ENCODE measurements at places on chromosomes 13 and 19. TPM values are rescaled to one million over a fixed set of nuclear protein-coding genes. Genes with fewer than 3 reads are reported as not detected.

GRCh38 chr13:41179593-41180250 lies 14.6 kb downstream of the KBTBD7 start:
- no peak for DNase-seq

DNA sequence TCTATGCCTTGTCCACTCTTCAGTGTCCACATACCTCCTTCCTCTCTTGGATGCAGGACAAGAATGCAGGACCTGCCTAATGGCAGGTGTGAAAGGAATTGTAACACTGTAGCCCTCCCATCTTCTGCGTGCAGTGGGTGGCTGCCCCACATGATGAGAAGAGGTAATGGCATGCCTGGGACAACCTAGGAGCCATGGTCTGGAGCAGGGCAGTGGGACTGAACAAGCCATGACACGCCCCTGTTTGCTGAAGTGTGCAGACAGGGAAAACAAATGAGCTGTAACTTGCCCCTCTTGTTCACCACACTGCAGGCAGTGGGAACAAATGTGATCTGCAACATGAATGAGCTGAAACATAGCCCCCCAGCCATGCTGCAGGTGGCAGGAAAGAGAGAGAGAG lies 192.2 kb downstream of the PCDH17 start:
- DNase-seq, result no peak

DNA sequence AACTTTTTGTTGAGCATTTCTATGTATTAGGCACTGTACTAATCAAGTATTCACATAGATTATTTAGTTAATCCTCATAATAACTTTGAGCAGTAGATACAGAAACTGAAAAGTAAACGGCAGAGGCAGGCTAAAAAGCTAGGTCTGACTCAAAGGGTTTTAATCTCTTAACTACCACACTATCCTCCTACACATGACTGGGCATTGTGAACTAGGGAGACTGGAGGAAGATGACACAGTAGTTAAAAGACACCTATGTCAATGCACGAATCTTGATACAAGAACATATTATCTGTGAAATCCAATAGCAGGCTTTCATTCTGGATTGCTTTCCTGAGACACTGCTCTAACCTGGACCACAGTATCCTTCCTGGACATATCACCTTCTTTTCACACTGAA lies 36.3 kb downstream of the MICU2 start:
- DNase-seq, result no peak

DNA sequence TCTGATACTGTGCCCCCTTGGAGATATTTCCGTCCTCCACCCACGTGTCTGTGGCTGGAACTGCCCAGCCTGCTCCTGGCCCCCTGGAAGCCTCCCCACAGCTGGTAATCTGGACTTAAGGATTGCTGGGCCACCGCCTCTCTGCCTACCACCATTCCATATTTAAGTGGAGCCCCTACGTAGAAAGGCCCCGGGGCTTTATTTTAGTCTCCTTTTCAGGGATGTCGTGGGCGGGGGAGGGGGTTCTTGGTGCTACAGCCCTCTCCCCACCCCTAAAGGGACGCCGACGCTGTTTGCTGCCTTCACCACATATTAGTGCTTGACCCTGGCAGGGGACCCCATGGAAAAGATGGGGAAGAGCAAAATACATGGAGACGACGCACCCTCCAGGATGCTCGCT lies 2.7 kb upstream of the NOP53 start:
- no peak for DNase-seq

DNA sequence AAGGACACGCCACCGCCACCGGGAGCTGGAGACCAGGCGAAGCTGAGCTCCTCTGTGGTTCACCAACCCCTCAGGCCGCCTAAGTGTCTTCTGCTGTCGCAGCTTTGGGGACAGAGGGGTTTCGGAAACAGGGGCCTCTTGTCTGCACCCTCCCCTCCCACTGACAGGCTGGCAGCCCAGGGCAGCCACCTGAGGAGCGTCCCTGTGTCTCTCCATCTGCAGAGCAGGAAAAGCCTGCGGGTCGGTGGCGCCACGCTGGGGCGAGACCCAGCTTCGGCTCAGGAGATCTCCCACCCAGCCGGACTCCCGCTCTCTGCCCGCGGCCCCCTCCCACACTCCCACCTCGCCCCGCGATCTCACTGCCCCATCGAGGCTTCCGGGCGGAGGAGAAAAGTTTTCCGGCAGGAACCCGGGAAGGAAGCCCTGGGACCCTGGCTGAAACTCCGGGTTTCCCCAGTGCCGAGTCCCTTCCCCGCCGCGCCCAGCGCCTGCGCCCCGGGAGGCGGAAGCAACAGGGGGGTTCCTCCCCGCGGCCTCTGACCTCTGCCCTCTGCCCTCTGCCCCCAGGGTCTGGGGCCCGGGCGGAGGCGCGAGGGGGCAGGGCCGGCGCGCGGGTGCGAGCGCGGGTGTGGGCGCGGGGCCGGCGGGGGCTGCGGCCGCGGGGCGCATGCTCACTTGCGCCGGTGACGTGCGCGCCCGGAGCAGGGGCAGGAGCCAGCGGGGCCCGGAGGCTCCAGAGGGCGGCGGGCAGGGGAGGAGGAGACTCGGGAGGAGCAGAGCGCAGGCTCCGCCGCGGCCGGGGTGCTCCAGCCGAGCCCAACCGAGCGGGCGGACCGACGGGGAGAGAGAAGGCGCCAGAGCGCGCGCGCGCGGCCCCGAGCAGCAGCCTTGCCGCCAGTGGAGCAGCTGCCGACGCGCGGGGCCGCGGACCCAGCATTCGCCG lies at the start of gene ATP11A:
Gene ATP11A (plus strand): TSS at position 736 of the 943 bp plus-strand sequence. CDS start 379 bp downstream, outside the sequence.
- DNase-seq, result peak; percentile 92

DNA sequence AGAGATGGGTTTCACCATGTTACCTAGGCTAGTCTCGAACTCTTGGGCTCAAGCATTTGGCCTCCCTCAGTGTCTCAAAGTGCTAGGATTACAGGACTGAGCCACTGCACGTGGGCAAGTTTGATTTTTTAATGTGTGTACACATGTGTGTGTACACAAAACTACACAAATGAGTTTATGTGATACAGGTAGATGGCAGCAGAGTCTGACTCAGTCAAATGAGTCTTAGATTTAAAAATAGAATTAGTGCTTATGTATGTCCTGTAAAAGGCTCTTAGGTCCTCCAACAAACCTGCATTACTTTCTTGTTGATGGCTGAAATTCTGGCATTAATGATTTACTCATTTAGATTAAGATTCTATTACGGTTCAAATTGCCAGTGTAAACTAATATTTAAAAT lies 293.7 kb downstream of the PCDH17 start:
- DNase-seq, result no peak

DNA sequence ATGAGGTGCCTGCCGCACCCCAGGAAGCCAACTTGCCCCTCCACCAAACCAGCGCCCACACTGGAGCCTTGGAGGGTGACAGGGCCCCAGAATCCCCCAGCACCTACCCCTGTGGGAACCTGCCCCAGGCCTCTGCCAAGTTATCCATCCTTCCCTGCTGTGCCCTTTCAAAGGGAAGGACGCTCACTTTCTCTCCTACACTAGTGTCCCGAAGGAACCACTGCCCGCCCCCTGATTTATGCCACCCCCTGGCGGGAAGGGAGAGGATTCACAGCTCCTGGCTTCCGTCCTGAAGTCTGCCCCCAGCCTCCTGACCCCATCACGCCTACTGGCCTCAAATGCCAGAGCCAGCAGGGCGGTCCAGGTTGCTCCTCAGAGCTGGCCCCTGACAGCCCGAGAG lies 1.4 kb downstream of the EVI5L start:
- no peak for DNase-seq

GRCh38 chr19:22421797-22422196 lies 349 bp downstream of the ZNF98 start:
- DNase-seq, result peak; percentile 9

- peak; percentile 78 for DNase-seq
Measured at GRCh38 chr19:57830071-57830602, at the start of gene ZNF587B. Gene ZNF587B (plus strand): TSS chr19:57830299. CDS start chr19:57830529, 230 bp downstream.

DNA sequence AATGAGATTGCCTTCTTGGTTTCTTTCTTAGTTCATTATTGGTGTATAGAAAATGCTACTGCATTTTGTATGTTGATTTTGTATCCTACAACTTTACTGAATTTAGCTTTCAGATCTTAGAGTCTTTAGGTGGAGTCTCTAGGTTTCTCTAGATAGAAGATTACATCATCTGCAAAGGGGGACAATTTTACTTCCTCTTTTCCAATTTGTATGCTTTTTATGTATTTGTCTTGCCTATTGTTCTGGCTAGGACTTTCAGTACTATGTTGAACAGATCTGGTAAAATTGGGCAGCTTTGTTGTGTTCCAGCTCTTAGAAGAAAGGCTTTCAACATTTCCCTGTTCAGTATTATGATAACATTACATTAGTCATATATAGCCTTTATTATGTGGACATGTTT lies 101.0 kb upstream of the SPRY2 start:
- no peak for DNase-seq

DNA sequence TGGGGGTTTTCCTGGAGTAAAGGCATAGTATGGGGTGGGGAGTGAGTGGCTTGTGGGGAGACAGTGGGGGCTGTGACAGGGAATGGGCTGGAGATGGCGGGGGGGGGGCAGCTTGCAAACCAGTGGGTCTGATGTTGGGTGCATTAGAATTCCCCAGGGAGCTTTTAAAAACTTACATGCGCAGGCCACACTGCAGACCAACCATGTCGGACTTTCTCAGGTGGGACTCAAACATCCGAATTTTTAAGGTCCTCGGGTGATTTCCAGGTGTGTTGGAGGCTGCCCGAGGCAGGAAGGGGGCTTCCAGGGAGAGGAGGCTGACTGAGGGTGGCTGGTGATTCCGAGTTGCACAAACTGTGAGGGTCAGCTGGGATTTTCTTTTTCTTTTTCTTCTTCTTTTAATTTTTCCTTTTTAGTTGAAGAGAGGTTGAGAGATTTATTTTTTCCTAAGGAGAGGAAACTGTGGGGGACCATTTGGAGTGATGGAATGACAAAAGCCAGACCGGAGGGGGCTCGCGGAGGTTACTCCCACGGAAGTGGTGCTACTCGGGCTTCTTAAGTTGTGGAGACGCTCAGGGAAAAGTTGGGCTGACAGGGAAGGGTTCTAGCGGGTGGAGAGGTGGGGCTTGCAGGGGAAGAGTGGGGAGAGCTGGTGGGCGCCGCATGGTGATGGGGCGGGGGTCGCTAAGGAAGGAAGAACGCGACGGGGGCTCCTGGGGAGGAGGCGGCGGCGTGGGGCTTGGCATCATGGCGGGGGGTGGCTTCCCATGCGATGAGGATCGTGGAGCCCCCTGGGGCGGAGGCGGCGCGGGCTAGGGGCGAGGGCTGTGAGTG lies 997 bp upstream of the CACNG8 start:
- no peak for DNase-seq

DNA sequence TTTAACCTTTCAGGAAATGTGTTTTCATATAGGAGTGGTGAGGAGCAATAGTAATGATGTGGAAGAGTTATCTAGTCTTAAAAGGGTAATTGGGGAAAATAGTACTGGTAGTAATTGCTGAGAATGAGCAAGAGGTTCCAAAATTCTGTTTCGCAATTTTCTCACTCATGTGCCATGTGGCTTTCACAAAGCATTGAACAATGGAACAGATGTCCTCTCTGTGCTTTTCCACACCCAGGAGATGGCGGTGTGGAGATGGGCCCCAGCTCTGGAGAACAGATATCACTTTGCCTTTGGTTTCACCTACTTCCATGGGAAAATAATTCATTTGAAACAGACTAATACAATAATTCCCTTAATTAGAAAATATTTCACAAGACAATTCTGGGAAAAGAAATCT lies 170.0 kb upstream of the SLC10A2 start:
- no peak for DNase-seq

- DNase-seq, result no peak
Measured at GRCh38 chr19:35868172-35868822, at the start of gene APLP1. Gene APLP1 (plus strand): TSS chr19:35868574. CDS start chr19:35868637, 63 bp downstream.

- no peak for DNase-seq
Measured at GRCh38 chr13:19836472-19836871, 27.0 kb downstream of the ZMYM5 start.

DNA sequence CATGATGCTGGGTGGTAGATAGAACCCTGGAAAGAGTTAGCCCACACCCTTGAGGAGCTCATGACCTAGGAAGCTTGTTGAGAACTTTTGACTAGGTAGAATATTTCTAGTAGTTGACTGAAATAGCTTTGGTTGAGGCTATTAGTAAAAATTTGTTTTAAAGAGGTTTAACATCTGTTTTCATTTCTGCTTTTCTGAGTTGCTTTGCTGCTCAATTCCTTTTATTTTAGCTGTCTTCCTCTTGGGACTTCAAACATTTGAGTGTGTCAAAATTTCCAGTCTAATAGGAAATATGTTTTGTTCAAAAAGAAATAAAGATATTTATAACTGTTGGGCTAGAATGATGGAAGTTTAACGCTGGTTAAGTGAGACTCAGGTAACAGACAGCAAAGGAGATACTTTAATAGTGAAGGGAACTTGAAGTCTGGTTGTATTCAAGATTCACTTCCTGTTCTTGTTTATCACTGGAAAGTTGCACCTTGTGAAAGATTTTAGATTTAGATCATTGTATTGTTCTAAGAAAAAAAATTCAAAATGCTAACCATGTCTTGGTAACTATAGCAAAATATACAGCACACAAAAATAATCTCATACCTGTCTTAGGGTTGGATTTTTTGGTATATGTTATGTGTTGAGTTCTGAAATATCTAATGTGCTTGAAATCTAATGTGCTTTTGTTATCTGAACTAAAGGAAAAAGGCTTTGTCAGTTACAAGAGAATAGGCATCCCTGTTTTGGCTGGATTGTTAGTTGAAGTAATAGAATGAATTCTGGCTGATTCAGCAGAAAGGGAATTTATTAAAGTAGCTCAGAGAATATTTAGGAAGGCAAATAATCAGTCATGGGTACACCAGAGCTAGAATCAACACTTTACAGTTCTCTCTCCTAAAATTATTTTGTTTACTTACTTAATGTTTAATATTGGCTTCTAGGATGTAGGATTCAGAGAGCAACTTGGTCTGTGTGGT lies 24.4 kb upstream of the GPR18 start:
- DNase-seq, result no peak

DNA sequence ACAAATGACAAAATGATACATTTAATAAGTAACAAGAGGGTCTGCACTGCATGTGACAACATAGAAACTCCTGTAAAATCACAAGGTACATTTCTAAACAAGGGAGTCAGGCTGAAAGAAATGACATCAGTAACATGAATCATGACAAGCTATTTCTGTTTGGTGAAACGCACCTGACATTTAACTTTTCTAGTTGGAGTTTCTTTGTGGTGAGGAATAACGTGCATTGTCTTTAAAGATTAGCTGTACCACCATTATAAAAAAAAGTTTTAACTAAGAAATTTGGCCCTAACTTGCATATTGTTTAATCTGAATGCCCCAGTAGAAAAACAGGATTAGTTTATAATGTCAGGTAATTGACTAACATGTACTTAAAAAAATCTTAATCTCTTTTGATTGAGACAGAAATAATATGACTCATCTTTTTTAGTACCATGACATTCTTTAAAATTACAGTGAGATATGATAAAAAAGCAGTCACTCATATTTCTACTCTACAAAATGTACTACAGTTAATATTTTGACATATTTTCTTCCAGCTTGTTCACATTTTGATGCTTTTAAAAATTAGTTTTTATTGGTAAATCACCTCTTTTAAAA lies 418.2 kb downstream of the KLF12 start:
- no peak for DNase-seq

- no peak for DNase-seq
Measured at GRCh38 chr19:31257426-31258130, 91.7 kb downstream of the TSHZ3 start.

FUT6 gene
- 15.1 TPM for polyA plus RNA-seq

GSX1 gene
- not detected for polyA plus RNA-seq

TRAPPC6A gene
- polyA plus RNA-seq, result 52.3 TPM

FLT3 gene
- 0.22 TPM for polyA plus RNA-seq

PROZ gene
- polyA plus RNA-seq, result 2.9 TPM

FUT2 gene
- polyA plus RNA-seq, result 3.3 TPM

ADGRE3 gene
- not detected for polyA plus RNA-seq

IQCN gene
- 12.5 TPM for polyA plus RNA-seq

TEX29 gene
- polyA plus RNA-seq, result 0.28 TPM

OR4F17 gene
- polyA plus RNA-seq, result not detected

ZNF844 gene
- 25.1 TPM for polyA plus RNA-seq

WDR87 gene
- polyA plus RNA-seq, result 0.04 TPM

SHD gene
- polyA plus RNA-seq, result 2.8 TPM

TUBB4A gene
- 37.0 TPM for polyA plus RNA-seq

KCNC3 gene
- polyA plus RNA-seq, result 66.7 TPM
